Activated T-helper 1 cell treated with anti-CD3 and anti-CD28 coated beads, Interleukin-2, amount 50 U/mL, for 16 hours (primary cell): ENCODE measurements at places on chromosomes 6 and 20.

DNA sequence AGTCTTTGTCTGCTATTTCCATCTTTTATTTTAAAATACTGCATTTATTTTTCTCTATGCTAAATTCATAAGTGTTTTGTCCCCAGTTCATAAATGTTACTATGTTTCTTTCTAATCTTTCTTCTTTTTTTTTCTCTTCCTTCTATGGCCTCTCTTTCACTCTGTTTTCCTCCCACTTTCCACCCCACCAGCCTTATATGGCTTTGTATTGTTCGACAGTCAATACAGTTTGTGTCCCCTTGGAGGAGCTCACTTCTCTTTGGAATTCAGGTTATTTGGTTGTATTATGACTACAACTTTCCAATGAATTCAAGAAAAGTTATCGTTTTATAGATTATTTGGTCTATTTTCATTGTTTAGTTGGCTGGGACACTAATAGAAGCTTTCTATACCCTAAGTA, 393.5 kb downstream of the NKAIN2 start:
- DNase-seq = no peak

GRCh38 chr6:9403736-9404135, 968.4 kb upstream of the SLC35B3 start:
- DNase-seq = no peak

DNA sequence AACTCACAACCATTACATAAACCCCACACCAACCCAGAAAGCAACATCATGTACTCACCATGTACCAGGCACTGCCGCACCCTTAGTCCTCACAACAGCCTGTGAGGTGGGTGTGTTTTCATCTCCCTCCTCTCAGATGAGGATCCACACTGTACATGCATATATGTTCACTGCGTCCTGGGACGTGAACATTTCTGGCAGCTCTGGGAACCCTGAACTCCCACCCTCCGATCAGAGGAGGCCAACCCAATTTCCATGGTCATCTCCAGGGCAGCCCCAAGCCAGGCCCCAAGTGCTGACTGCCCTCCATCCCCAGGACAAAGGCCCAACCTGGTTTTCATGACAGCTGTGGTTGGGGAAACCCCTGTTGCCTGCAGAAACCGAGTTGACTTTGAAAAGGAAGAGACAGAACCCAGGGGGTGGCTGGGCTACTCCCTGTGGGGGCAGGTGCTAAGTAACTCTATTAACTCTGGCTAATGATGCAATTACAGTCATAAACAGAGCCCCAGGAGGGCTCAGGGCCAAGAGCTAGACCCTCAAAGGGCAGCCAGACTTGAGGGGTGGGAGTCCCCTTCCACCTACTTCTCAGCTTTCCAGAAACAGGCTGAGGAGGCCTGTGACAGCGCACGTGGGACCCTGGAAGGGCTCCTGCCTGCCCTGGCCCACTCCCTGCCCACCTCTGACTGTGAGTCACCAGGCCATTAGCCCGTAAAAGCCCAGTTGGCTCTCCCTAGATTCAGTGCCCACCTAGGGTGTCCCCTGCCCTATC, 2.6 kb downstream of the TFEB start:
- peak; percentile 27 for DNase-seq

GRCh38 chr6:155253337-155253736, 10.5 kb upstream of the CLDN20 start:
- DNase-seq = no peak

- DNase-seq = no peak
These were observed 203.9 kb upstream of the MARCKS start for GRCh38 chr6:113653275-113653674.

DNA sequence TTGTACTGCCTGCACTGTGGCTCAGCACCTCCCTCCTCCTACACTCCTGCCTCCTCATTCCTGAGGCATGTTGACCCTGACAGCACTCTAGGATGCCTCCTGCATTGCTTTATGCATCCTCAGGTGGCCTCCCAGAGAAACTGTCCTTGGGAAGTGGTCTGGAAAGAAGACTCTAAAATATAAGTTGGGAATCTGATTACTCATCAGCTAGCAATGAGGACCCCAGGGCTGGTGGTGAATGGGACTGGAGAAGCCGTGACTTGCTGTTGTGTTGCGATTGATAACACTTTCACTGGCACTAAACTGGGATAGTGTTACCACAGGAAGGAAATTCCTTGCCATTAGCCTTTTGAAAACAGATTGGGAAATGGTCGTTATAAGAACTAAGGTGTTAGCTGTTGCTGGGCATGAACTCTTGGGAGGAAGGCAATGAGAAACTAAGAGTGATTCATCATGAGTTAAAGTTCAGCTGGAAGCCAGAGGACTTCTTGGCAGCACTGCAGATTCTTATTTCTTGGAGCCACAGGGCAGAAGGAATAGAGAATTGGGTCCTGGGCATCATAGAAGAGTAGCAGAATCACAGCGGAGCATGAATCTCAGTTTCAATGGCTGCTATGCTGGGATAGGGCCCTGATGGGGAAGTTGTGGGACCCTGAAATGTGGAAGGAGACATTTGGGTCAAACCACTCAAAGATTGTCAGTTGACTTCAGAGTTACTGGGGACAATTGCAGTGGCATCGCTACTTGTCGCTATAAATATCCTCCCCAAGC, 10.1 kb upstream of the SIRPD start:
- DNase-seq = no peak

- no peak for DNase-seq
These were observed 43.6 kb downstream of the FBXL4 start for GRCh38 chr6:98904096-98904495.

GRCh38 chr20:45100563-45101245, at the start of gene KCNS1:
Gene KCNS1, minus strand, starts transcription at chr20:45101127. Its CDS starts 1,891 bp downstream, at chr20:45099236.
- DNase-seq = no peak

GRCh38 chr6:135149376-135149775, 31.7 kb upstream of the MYB start:
- DNase-seq = no peak

GRCh38 chr20:58228103-58228483, 360 bp downstream of the ANKRD60 start:
- no peak for DNase-seq

GRCh38 chr6:11592294-11592906, 54.9 kb downstream of the TMEM170B start:
- DNase-seq = no peak

GRCh38 chr6:163311830-163312229, 102.7 kb upstream of the QKI start:
- DNase-seq = no peak

- DNase-seq = no peak
These were observed 146.7 kb downstream of the SCML4 start for GRCh38 chr6:107677399-107677798.

DNA sequence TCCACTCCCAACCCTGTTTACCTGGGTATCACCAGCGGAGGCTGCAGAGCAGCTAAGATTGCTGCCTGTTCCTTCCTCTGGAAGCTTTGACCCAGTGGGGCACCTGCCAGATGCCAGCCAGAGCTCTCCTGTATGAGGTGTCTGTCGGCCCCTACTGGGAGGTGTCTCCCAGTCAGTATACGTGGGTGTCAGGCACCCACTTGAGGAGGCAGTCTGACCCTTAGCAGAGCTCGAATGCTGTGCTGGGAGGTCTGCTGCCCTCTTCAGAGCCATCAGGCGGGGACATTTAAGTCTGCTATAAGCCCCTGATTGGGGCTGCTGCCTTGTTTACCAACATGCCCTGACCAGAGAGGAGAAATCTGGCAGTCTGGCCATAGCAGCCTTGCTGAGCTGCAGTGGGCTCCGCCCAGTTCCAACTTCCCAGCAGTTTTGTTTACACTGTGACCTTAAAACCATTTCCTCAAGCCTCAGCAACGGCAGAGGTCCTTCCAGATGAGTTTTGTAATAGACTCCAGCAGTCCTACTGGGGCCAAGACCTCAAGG, 2.8 kb downstream of the RAET1E start:
- DNase-seq = no peak

GRCh38 chr6:4441981-4442434, 306.6 kb upstream of the ECI2 start:
- DNase-seq = no peak

DNA sequence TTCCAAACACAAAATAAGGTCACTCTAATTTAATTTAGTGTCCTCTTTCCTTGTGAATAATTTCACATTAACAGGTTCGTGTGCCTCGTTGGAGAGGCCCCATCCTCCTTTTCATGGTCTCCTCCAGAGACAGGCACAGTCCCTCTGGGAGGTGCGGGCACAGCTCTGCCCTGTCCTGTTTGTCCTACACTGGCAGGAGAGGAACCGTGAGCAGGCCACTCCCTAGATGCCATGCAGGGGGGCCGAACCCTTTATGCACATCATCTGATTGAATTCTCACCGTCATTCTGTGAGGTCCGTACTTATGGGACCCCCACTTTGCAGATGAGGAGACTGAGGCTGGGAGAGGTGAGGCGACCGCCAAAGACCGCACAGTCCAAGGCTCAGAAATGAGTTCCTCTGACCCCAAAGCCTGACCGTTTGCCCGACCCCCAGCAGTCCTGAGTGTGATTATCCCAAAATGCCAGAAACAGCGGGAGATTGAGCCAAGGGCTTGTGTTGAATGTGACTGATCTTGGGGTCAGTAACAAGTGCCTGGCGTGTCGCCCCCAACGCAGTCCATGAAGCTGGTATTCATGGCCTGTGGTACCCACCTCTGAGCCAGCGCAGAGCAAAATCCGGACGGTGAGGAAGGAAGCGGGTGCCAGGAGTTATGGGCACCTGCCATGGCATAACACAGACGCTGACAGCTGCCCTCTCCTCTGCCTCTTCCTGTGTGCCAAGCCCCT, 43.5 kb downstream of the PMEPA1 start:
- DNase-seq = no peak

GRCh38 chr20:63098195-63098810, 91.5 kb upstream of the BHLHE23 start:
- no peak for DNase-seq

- no peak for DNase-seq
These were observed 33.2 kb upstream of the RPS6KA2 start for GRCh38 chr6:166660157-166660688.

DNA sequence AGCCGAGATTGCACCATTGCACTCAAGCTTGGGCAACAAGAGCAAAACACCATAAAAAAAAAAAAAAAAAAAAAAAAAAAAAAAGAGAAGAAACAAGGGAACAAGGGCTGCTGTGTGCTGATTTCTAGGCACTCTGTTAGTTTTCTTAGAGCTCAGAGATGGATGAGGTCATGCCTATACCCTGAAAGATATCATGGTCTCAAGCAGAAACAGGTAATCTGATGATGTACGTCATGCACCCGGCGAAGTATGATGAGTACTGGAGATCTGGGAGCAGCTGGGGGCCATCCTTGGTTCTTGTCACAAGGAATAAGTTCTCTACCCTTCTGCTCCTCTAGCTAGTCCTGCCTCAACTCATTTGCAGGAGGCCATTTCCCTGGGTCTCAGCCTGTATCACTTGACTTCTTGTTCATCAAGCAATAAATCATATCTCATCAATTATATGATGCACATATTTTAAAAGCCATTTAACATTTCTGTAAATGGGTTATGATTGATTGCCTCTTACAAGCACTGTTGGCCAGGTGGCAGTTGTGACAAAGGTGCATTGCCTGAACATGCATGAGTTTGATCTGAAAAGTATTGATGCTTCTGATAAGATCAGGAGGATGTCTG, 517.2 kb downstream of the DHX35 start:
- DNase-seq = no peak

DNA sequence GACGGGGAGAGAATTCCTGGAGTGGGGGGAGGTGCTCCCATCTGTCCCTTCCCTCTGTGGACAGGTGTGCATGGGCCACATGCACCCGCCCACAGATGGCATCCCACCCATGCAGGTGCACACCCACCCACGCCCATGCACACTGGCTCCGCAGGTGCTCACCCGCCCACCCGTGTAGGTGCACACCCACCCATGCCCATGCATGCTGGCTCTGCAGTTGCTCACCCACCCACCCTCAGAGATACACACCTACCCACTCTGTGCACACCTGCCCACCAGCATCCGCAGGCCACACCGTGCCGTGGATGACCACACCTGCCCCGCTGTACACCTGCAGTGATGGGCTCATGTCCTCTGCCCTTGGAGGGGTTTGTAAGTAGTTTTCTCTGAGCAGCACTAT, 132.0 kb downstream of the PHACTR3 start:
- no peak for DNase-seq

- DNase-seq = no peak
These were observed 81.4 kb downstream of the WDR27 start for GRCh38 chr6:169620171-169621130.

- DNase-seq = no peak
These were observed 182.6 kb downstream of the ERMARD start for GRCh38 chr6:169933839-169934698.

DNA sequence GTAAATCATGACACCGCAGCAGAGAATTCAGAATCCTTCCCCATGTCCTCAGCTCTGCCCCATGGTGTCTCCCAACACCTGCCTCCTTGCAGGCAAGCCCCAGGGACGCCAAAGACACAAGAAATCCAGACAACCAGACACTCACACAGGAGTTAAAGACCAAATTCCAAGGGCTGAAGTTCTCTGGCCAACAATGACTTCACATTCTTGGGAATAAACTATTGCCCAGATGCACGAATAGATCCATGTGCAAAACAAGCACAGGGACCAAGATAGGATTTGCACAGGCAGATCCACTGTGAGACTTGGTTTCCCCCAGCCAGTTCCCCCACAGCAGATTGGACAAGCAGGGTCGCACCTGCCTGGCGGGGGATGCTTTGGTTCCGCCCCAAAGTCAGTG, 246.7 kb downstream of the SOD2 start:
- DNase-seq = no peak

DNA sequence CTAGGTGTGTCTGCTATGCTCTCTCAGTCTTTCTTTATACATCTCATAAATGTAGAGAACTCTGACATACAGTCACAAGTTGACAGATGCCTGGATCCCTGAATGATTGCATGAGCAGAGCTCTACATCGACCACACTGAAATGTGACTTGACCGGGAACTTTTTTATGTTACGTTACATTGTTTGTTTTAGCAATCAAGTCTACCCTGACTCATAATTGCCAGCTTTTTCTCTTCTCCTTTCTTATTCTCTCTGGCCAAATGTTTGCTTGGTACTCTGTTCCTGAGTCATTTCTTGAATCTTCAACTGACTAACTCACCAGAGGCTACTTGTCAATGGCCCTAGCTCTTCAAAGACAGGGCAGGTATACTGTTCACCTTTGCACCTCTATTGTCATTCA, 213.6 kb upstream of the DTNBP1 start:
- no peak for DNase-seq

- no peak for DNase-seq
These were observed 15.0 kb upstream of the TRAM2 start for GRCh38 chr6:52591832-52592231.

- DNase-seq = no peak
These were observed 10.3 kb upstream of the MAS1 start for GRCh38 chr6:159880412-159880975.
